Activated CD4-positive, CD25-positive, alpha-beta regulatory T cell (primary cell): ENCODE measurements at places on chromosomes 6 and 20.

- no peak for DNase-seq
Measured at GRCh38 chr20:46689754-46690085, 476 bp upstream of the TP53RK start.

DNA sequence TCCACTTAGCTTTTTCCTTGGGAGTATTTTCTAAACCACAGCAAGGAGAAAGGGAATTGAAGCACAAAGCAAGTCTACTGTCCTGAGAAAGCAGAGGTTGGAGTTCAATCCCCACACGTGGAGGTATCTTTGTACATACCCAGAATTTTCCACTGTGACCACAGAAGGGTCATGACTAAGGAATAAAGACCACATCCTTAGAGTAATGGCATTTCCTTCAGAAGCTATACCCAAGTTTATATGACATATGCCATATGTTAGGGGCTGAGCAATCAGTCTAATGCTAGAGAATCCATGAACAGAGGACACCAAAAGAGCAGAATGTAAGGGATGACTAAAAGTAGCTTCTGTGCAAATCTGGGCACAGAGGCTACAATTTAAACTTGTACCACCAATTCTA, 46.4 kb downstream of the ATG5 start:
- DNase-seq, result no peak

GRCh38 chr6:23688650-23689049, 437.4 kb upstream of the NRSN1 start:
- DNase-seq, result no peak

DNA sequence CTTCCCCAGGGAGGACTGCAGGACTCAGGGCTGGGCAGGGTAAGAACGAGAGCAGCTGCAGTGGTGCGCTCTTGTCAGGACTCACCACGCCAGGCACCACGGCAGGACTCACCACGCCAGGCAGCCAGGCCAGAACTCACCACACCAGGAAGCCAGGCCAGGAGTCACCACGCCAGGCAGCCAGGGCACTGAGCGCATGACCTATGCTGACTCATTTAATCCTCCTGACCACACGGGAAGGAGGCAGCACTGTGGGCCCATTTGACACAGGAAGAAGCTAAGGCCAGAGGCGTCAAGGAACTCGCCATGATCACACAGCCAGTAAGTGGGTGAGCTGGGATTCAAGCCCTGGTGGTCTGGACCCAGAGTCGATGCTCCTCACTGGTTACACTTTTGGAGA, 189.3 kb downstream of the PREX1 start:
- no peak for DNase-seq

- no peak for DNase-seq
Measured at GRCh38 chr20:535958-536357, 7.6 kb downstream of the CSNK2A1 start.

DNA sequence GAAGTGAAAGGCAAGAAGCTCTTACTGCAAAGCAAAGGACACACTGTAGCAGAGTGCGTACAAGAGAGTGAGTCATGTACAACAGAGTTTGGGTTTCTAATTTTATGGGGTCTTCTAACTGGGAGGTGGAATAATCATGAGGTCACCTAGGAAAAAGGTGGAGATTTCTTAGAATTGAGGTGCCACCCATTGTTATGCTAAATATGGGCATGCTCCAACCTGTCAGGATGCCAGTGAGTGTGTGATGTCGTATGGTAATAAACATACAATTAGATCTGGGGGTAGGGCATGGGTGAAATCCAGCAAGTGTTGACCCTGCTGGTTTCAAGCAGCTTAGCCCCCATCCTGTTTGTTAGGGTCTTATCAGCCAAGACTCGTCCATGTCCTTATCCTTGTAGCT, 46.6 kb downstream of the OR2B6 start:
- no peak for DNase-seq

DNA sequence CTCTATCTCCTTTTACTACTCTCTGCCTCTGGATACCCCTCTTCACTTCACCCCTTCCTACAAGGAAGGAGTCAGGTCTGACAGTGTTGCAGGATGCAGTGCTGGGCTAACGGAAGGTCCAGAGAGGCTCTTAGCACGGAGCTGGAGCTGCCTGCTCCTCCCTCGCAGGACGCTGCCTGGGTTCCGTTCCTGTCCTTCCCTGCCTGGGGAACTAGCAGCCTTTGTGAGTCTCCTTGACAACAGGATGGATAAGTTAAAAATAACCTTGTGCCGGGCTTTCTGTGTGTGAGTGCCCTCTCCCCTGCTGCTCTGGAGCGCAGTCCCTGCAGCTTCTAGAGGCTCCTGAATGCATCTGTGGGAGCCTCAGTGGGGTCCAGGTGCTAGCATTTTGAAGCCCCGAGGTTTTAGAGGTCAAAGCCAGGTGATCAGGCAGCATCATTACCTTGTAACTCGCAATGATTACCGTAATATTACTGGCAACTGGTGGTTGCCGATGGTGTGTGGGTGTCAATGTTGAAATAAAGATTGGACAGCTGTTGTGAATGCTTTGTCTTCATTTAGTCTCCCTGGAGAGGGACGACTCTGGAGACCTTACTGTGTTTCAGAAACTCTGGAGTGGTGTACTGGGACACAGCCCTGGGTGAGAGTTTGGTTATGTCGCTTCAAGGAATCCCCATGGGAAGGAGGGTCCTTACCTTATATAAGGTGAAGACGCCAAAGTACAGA, 44.4 kb downstream of the CDS2 start:
- DNase-seq, result no peak

DNA sequence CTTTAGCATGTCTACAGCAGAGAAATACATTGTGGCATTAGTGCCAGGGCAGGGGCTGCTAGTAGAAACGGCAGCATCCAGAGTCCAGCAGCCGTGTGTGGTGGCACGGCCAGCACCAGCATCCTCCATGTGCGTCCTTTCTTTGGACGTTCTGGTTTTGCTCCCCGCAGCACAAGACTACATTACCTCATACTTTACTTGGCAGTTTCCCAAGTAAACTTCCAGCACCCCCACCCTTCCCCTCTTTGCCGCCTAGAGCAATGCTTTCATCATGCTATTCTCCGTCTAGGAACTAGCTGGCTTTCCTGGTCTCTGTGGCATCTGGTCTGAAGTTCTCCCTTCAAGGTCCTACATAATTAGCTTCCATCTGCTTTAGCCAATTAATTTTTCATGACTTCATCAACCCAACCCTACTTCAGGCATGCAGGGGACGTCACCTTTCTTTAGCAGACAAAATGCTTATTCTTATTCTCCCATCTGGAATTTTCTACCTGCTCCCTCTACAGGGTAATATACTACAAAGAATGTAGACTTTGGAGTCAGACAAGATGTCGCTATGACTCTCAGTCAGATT, 67.6 kb downstream of the BLOC1S5 start:
- DNase-seq, result no peak
